ENCODE measurements at places on chromosomes 6 and 20.
A peak's percentile ranks its signal among the peaks of the same experiment; 100 is the strongest.

GRCh38 chr6:130949553-130949952, 113.5 kb downstream of the EPB41L2 start:
- DNase-seq: no peak

DNA sequence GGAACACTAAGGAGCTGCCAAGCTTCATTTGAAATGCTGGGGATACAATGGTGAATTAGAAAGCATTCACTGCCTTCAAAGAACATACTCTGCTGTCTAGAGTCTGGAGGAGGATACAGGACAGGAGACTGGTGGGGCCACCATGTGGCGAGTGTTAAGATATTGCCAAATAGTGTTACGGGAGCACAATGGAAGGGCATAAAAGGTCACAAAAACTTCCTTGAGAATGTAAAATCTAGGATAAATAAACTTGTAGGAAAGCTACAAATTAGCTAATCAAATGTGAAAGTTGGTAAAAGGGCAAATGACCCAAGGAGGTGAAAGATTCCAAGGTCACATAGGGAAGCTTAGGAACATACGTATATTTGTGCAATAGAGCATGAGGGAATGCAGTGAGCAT, 271.7 kb downstream of the RFPL4B start:
- no peak for DNase-seq

DNA sequence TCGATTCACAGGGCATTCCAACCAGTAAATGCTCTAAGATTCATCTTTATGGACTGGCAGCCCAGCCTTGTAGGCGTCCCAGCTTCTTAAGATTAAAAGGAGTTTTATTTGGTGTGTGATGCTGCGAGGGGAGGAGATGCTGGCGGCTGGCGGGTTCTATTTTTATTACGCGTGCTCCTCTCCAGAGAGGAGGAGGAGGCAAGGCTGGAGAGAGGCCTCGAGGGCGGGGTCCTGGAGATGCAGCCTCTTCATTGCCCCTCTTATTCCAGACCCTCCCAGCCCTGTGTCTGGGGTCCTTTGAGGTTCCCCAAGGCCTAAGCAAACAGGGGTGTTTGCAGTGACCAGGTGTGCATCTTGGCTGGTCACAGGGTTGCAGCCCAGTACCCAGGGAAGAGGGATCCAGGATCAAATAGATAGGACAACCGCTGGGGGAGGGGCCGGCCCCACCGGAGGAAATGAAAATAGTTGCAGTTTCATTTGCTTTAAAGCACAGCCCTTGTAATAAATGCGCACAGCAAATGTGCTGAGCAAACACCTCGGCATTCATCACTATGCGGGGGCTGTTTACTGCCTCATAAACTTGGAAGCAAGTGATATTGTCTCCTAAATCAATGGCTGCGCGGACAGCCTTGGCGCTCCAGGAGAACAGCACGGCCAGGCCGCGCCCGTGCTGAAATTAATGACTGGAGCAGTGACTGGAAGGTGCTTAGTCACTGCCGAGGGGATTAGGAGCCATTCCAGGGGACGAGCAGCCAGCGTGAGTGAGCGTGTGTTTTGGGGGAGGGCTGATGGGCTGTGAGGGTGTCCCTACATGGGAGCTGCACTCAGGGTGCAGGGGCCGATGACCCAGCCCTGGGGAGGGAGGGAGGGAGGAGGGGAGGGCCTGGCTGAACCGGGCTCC, 83.0 kb downstream of the TMEM242 start:
- DNase-seq: no peak

DNA sequence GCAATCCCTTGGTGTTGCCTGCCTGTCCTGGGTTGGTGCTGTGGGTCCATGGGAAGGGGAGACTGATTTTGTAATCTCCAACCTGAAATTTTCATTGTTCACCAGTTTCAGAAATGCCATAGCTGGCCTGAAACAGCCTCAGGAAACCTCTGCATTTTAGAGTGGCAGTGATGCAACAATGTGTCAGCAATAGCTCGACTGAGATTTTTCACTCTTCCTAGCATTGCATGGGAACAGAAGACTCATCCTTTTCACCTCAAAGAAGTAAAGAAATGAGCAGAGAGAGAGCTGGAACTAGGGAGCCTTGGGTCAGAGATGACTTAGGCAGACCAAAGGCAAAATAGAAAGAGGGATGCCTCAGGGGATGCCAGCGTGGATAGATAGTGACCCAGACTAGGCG, 23.7 kb upstream of the TMEM14A start:
- DNase-seq: no peak

DNA sequence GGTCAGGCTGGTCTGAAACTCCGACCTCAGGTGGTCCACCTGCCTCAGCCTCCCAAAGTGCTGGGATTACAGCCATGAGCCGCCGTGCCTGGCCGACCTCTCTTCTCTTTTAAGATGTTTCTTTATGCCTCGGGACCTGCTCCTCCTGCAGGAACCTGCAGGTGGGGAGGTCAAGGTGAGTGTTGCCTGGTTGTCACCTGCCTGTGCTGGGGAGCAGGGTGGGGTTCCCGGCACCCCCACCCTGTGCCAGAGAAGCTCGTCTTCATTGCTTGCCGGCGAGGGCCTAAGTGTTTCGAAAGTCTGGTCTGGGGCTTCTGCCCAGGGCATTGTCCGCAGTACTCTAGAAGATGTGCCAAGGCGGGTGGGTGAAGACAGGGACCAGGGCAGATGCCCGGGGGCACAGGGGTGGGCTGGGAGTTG, 36.0 kb downstream of the SYNJ2 start:
- no peak for DNase-seq

DNA sequence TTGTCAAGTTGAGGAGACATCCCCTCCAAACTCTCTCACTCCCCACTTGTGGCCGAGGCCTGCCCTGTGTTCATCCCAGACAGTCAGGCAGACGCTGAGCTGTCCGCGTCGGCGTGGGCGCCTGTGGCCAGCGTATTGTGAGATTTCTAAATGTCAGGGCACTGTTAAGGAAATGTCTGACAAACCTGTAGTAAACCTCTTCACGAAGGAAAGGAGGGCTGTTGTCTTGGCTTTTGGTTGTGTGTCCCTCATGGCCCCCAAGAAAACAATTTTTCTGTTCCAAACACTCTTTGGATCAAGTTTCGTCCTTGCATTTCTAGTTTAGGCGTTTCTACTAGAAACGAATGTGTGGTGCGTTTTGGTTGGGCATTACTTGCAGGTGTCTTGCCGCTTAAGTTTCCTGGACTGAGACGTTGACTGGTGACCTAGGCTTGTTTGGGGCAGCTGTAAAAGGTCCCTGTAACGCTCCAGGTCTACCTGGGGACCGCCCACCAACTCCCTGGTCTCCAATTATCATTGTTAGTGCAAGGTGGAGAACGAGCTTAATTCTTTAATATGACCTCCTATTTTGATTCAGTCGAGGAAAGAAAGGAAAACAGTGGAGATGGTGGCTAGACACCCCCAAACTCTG, 8.7 kb upstream of the POU3F2 start:
- no peak for DNase-seq

- DNase-seq: no peak
Measured at GRCh38 chr6:43748765-43749164, 21.2 kb upstream of the VEGFA start.

DNA sequence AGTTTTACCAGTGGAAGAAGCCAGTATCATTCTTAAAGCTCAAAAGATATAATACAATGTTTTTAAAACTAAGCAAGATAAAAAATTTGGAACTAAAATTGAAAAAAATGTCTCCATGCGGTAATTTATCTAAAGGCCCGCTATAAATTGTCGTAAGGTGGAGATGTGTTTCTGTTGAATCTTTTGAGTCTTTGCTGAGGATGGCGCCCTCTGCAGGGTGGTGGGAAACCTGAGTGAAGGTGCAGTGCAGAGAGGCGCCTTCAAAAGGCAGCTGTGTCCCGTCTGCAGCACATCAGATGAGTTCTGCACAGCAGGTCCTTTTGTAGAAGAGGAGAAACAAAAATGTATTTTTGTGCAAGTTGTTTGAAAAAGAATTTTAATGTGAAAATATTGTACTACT, 29.4 kb upstream of the KIF25 start:
- no peak for DNase-seq

GRCh38 chr20:50165684-50166554, 12.4 kb upstream of the PEDS1 start:
- peak; percentile 63 for DNase-seq

- DNase-seq: no peak
Measured at GRCh38 chr6:42659806-42660205, 62.6 kb downstream of the PRPH2 start.

DNA sequence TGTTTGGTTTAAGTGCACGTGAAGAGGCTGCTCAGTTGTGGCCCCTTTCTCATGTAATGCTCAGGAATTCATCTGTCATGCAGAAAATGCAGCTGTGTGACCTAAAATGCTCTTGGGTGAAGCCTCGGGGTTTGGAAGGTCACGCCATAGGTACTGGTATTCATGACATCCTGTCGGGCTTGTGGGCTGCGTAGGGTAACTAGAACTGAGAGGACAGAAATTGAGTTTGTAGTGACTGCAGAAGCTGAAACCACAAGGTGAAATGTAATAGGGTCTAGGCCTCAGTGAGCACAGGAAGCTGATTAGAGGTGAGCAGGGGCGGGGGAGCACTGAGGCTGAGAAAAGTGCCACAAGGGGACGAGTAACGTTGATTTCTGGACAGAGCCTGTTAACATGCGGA, 128.8 kb downstream of the SOBP start:
- peak; percentile 42 for DNase-seq

- DNase-seq: peak; percentile 82
Measured at GRCh38 chr20:48761023-48761785, 66.6 kb downstream of the PREX1 start.

DNA sequence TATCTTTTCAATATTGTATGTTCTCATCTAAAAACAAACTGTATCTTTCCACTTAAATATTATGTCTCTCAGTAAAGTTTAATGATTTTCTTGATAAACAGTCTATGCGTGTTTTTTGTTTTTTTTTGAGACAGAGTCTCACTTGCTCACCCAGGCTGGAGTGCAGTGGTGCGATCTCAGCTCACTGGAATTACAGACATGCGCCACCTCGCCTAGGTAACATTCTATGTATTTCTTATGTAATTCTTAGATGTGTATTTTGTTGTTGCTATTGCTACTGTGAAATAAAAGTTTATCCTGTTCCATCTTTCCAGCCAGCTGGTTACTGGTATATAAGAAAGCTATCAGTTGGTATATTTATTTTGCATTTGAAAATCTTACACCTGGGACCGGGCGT, 29.4 kb downstream of the ABHD12 start:
- no peak for DNase-seq

- DNase-seq: no peak
Measured at GRCh38 chr6:77987035-77987384, 334.2 kb downstream of the MEI4 start.

All from CD4-positive, alpha-beta T cell treated with Interleukin-10 for 1 hour (primary cell).